ENCODE measurements at places on chromosomes 5 and 9. TPM values are rescaled to one million over a fixed set of nuclear protein-coding genes. Genes with fewer than 3 reads are reported as not detected.

Gene RETREG1
- 4.0 TPM for total RNA-seq

Gene SHISAL2B
- not detected for total RNA-seq

- H3K4me3 ChIP-seq = no peak overlapping the region
- no peak overlapping the region for H3K27ac ChIP-seq
- H3K27me3 ChIP-seq = no peaks in the 10 kb centered on the region
- H3K4me1 ChIP-seq = no peaks in the 10 kb centered on the region
- DNase-seq = no peak
These were observed 8.5 kb upstream of the LURAP1L start for GRCh38 chr9:12766357-12766756.

DNA sequence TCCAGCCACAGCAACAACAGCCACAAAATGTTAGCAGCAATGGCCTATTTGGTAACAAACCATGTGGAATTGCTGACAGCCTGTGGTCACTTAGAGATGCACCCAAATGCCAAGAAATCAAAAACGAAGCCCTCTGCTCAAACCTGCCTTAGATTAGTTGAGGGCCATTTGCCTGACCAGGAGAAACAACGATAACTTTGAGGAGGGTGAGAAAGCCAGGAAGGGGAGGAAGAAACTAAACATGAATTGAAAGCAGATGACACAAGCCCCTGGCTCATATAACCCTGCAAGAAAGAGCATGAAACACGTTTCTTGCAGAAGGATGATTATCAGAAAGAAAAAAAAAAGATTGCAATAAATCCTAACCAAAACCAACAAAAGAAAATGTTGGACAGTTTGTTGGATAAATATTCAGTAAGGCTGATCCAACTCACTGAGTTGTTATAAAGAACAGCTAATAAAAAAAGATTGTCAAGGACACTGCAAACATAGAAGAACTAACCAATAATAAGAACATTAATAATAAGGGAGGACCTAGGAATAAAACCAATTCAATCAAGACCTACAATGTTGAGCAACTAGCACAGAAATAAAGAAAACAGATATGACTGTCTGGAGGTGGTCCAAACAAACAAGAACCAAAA, 140.5 kb upstream of the SLC30A5 start:
- no peaks in the 10 kb centered on the region for H3K36me3 ChIP-seq
- peaks cover 9% of the 10 kb centered on the region for H3K4me1 ChIP-seq
- no peaks in the 10 kb centered on the region for H3K27me3 ChIP-seq
- no peak overlapping the region for H3K27ac ChIP-seq
- no peak for DNase-seq
- no peak overlapping the region for H3K4me3 ChIP-seq

- no peaks in the 10 kb centered on the region for H3K36me3 ChIP-seq
- H3K27me3 ChIP-seq = no peaks in the 10 kb centered on the region
- no peak overlapping the region for H3K4me3 ChIP-seq
- H3K27ac ChIP-seq = no peak overlapping the region
- H3K4me1 ChIP-seq = no peaks in the 10 kb centered on the region
- DNase-seq = no peak
These were observed 196.2 kb downstream of the DIRAS2 start for GRCh38 chr9:90446200-90446948.
